ENCODE measurements at places on chromosomes 7 and 10.

GRCh38 chr10:30081182-30081581 is 21.8 kb upstream of the JCAD start:
- no peak for DNase-seq

GRCh38 chr7:5831196-5831595 is 49.4 kb upstream of the OCM start:
- DNase-seq: no peak

- no peak for DNase-seq
These were observed 224.5 kb downstream of the LRMDA start for GRCh38 chr10:75655791-75656451.

DNA sequence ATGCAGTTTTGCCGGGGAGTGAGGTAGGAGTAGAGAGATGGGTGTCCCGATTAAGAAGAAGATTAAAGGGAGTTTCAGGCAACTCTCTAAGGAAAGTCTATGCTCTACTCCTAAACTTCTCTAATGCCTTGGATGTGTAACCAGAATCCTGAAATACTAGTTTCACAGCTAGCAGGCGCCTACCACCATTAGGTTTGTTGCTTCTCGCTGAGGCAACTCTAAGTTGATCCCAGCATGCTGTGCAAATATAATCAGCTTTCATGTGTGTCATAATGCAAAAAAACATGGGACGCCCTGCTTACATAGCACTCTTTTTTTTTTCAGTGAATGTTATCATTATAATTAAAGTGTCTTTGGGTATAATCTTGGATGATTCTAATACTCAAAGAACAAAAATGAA is 50.4 kb upstream of the FAM3C start:
- DNase-seq: no peak

DNA sequence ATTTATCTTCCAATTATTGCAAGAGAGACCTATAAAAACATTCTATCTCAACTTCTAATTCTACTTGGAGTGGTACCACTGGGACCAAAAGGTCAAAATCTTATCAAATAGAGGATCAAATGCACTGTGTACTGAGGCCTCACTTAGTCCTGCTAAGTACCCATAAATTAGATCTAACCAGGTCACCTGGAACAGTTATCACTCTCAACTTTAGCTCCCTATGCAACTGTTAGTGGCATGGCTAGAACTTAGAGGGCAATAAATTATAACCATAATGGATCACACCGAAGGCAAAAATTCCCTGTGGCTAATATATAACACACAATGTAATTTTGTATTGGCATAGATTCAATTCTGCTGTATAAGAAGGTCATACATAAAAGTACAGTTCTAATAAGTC is 428.9 kb downstream of the PCDH15 start:
- no peak for DNase-seq

DNA sequence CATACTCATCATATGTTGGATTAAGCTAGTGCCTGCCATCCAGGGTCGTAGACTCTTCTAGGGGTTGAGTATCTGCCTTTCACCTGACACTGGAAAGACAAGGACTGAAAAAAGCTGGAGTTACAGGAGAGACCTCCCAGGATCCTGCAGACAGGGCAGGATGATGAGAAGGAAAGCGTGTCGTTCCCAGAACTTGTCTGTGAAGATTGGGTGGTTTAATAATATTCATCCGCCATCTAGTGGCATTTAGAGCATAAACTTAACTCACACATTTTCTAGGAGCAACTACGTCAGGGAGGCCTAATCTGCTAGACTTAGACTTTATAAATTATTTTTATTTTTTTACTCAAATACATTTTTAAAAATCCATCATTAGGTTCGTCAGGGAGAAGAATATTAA is 59.6 kb downstream of the ADRB1 start:
- DNase-seq: no peak

DNA sequence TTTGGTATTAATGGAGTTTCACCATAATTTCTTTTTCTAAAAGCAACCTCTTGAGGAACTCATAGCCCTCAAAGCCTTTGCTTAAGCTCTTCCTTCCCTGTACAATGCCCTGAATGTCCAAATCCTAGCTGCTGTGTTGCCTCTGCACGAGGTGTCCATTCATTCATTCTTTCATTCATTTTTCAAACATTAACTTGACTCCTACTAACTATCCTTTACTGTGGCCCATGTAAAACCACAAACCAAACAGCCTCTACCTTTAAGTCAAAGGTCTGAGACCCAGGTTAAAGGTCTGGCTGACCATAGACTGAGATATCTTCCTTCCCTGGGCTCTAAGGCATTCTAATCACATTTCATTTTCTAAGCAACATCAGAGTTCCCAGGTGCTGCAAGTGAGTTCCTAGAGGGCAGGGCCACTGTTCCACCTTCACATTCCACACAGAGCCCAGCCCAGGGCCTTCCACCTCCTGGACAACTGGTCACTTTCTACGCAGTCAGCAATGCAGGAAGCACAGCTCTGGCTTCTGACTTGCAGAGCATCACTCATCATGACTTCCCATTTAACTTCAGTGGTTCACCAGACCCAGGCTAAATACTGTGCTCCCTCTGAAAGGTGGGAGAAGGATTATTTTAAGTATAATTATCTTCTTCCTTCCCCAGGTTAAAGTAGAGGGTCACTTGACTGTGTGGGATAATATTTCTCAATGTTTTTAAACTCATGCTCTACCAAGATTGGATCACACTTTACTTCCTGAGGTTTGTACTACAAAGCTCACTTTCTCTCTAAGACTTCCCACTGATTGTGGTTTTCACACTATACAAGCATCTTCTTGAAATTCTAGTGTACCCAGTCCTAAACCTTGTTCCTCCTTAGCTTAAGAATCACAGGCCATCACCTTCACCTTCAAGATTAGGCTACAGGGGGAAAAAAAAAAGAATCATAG is 19.1 kb downstream of the ATXN7L1 start:
- no peak for DNase-seq

DNA sequence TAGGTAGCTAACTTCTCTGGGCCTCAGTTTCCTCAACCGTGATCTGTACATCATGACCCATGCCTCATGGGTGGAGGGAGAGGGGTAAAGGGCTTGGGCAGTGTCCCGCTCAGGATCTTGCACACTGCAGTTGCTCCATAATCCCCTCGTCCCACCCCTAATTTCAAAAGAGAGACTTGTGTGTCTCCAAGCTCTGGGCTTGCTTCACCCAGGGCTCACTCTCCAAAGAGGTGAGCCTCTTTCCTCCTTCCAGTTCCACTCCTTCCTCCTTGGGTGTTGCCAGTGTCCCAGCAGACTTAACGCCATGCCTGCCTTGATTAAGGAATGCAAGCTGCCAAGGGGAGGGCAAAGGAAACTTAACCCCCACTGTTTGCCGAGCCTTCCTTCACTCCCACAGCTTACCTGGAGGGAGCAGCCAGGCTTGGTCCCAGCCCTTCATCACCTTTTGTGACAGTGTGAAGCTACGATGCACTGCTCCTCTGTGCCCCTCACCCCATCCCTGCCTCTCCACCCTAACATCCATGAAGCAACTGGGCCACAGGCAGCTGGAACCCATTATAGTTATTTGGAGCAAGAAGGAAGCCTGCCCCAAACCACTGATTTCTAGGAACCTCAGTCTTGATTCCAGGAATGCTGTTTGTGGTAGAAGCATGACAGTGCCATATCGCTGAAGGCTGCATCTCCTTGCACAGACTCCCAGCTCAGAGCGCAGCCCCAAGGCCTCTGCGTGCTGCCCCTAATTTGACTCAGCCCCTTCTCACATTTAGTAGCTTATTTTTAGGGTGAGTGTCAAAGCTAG is 363.3 kb downstream of the TNS3 start:
- no peak for DNase-seq

GRCh38 chr10:129580901-129581300 is 113.9 kb downstream of the MGMT start:
- no peak for DNase-seq

- no peak for DNase-seq
These were observed 77.9 kb downstream of the HERPUD2 start for GRCh38 chr7:35617041-35617440.

- no peak for DNase-seq
These were observed 1106.2 kb upstream of the CELF2 start for GRCh38 chr10:9911488-9911887.

DNA sequence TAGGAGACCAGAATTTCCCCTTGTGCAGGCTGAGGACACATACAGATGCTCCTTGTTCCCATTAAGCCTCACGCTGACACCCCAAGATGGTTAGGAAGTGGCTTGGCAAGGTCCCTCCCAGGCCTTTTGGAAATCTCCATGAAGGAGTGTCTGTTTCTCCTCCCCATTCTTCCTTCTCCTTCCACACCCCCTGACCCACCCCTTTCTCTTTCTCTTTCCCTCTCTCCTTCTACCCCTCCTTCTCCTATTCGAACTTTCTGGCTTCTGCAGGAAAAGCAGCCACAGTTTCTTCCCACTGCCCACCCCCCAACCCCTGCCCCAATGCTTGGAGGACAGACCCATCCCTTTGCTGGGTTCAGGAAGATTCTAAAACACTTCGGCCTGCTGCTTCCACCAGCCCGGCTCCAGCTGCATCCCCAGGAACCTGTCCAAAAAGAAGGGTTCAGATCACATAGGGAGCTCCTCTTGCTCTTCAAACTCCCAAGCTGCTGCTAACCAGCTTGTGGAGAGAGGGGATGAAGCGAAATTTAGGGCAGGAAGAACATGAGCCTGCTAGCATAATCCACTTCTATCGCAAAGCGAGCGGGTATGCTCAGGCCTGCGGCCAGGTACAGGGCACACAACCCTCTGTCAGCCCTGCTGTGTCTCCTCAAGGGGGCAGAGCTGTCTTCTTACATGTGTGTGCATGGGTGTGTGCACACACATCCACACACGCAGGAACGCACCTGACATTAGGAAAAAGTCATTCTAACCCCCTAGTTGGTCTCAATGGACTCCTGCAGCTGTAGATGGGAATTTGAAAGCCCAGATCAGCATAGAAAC is 80.4 kb downstream of the PPP1R3C start:
- DNase-seq: no peak

DNA sequence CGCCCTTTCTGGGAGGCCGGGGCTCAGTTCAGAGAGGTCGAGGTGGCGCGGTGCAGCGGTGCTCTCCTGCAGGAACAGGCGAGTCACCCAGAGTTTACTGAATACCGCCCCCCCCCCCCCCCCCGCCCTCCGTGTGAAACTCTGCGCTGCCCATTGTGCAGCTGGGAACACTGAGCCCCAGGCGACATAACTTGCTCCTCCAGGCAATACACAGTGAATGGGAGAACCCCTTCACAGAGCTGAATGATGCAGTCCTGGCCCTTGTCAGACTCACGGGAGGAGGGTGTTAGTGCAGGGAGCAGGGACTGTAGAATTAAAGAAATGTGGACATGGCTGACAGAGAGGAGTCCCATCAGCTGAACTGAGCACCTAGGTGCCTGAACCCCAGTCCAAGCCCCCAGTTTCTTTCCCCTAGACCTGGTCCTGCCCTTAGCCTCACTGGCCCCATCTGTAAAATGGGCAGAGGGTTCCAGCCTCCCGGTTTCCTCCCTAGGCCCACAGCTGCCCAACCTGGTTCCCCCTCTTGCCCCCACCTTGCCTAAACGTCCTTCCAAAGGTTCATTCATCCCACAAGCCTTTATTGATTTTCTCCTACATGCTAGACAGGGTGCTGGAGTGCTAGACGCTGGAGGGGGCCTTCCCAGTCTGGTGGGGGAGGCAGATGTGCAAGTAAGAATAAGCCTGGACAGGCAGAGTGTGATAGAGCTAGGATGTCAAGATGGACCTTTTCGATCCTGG is 869 bp upstream of the LOXL4 start:
- DNase-seq: no peak

- no peak for DNase-seq
These were observed 6.3 kb downstream of the PRF1 start for GRCh38 chr10:70596110-70596798.

DNA sequence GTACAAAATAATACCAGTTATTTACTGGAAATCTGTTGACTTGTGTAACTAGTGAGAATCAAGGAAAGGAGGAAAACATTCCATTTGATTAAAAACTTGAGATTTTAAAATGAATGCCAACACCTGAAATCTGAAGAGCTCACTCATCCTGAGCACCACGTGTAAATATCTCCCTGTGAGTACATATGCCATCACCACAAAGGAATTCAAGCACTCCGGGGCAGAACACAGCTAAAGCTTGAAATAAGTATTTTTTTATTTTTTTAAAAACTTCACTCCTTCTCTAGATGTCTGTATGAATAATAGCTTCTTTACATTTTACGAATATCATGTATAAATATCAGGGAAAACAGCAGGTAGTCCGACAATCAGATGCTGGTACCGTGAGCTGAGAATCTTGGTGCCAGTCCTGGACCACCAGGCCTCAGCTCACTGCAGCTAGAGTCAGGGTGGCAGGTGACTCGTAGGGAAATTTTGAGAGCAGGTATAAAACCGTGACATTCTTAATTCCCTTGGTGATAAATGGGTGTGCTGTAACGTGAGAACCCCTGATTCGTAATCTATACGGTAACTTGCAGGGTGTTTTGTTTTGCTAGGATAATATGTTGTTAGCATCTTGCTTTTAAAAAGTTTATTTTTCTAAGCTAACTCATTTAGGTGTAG is 12.7 kb downstream of the LMTK2 start:
- no peak for DNase-seq

- no peak for DNase-seq
These were observed 19.2 kb downstream of the AKR1C8 start for GRCh38 chr10:5165738-5166137.

DNA sequence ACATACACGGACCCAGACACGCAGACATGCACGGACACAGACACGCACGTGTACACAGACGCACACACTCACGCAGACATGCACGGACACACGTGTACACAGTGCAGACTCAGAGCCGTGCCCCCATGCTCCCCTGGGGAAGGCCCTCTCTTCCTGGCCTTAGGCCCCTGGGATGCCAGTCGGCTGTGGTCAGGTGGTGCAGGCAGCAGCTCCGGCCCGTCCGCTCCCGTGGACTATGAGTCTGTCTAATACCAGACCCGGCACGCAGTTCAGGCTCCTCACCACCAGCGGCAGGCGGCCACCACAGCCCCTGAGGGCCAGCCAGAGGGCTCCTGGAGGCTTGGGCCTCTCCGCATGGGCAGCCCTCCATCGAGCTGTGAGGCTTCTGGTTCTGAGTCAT is 52.0 kb upstream of the NKX6-2 start:
- DNase-seq: no peak

DNA sequence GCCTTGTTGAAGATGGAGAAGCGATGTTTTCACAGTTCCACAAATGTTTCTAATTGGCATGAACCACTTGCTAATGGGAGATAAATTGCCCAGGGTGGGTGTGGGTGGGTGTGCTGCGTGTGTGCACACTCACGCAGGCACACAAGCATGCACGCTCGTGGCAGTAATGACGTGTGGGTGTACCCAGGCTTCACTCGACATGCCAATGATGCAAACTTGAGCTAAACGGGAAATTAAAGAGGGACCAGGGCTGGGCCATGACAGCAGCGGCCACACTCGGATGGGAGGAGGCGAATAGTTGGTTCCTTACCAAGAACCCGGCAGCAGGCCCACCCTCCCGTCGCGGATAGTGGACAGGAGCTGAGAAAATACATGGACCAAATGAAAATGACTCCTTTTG is 159.9 kb downstream of the TRIL start:
- no peak for DNase-seq

GRCh38 chr7:69811476-69812308 is 213.4 kb downstream of the AUTS2 start:
- no peak for DNase-seq

GRCh38 chr10:26211781-26212444 is 4.7 kb upstream of the GAD2 start:
- DNase-seq: no peak

All from stimulated activated CD4-positive, alpha-beta T cell treated with anti-CD3 and anti-CD28 coated beads, Interleukin-2, amount 100 ng/mL, for 48 hours (primary cell).